Left lung (tissue), 14 donors: ENCODE measurements at places on chromosomes 2 and 18.

GRCh38 chr18:69956665-69957620 is 9.3 kb upstream of the CD226 start:
- DNase-seq = no peak

GRCh38 chr2:130825231-130825965 is 11.3 kb upstream of the ARHGEF4 start:
- no peak for DNase-seq

DNA sequence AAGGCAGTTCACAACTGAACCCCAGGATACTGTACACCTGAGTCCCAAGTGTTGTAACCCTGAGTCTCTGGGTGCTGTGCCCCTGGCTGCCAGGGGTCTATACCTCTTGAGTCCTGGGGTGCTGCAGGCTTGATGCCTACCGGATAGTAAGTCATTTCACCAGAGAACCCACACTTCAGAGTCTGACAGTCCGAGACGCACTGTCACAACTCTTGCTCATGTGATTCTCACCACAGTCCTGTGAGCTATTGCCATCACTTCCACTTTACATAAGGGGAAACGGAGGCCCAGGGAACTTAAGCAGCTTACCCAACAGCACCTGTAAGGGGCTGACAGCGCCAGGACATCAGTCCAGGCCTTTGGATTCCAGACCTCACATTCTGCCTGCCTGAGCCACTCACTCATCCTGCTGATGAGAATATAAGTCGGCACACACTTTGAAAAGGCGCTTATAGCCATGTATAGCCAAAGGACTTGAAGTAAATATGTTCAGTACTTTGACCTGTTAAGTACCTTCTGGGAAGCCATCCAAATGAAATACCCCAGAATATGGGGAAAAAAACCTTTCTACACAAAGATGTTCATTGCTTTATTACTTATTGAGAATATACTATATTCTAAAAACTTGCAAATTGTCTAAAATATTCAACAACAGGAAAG is 180.7 kb upstream of the ID2 start:
- no peak for DNase-seq

DNA sequence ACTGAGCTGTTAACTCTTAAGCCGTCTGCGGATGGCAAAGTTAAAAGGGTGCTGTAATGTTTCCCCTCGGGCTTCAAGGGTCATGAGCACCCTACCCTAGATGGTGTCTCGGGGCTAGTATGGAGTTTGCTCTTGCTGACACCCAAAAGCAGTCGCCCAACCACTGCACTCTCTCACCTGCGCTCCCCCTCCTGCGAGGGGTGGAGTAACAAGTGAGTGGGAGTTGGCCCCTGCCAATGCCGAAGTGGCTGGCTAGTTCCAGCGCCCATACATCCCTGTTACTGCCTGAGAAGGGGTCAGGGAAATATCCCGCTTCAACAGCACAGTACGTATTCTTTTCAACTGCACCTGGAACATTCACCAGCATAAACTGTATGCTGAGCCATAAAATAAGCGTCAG is 47.5 kb downstream of the FAM117B start:
- no peak for DNase-seq

DNA sequence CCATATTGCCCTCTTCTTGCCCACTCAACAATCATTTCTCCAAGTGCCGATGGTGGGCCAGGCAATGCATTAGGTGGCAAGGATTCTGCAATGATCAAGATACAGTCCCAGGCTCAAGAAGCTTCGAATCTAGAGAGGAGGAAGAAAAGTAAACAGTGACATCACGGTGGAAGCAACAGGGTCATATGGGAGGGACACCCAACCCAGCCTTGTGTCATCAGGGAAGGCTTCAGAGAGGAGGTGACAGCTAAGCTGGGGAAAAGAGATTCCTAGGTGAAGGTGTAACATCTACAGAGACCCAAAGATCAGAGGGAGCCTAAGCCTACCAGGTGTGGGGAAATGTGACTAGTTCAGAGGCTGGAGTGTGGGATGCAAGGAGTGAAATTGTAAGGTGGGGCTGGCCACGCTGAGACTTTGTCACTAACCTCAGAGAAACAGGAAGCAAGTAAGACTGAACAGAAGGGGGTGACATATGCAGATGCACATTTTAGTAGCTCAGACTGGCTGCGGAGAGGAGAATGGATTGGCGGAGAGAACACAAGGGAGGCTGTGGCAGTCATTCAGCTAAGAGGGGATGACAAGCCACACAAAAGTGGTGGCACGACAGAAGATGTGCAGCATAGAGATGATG is 104.9 kb downstream of the ANKRD44 start:
- DNase-seq = no peak

GRCh38 chr18:31990823-31991222 is 27.8 kb upstream of the RNF125 start:
- no peak for DNase-seq

GRCh38 chr2:62292190-62292589 is 96.3 kb downstream of the B3GNT2 start:
- DNase-seq = peak; percentile 47

- DNase-seq = no peak
Observed at GRCh38 chr2:120289221-120289906, 36.7 kb downstream of the RALB start.

DNA sequence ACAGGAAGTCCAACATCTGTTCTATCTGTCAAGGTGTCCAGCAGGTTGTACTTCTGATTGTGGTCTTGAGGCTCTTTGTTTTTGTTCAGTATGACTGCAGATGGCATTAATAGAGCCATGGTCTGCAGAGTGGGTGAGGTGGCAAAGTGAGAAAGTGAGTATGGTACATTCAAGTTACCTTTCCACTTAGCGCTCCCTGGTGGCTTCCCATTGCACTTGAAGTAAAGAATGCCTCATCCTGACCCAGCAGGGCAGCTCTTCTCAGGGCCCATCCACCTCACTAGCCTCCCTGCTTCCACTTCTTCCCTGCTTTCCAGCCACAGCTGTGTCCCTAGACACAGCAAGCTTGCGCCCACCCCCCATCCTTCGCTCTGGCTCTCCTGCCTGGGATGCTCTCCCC is 148.0 kb upstream of the ALPP start:
- no peak for DNase-seq

GRCh38 chr2:73028841-73029240 is 42.7 kb downstream of the SFXN5 start:
- DNase-seq = no peak

GRCh38 chr2:220365023-220365422 is 737.6 kb downstream of the SLC4A3 start:
- no peak for DNase-seq

GRCh38 chr18:62289047-62289446 is 36.1 kb upstream of the TNFRSF11A start:
- DNase-seq = no peak

GRCh38 chr2:193895226-193895625 is 1700.5 kb upstream of the TMEFF2 start:
- no peak for DNase-seq

DNA sequence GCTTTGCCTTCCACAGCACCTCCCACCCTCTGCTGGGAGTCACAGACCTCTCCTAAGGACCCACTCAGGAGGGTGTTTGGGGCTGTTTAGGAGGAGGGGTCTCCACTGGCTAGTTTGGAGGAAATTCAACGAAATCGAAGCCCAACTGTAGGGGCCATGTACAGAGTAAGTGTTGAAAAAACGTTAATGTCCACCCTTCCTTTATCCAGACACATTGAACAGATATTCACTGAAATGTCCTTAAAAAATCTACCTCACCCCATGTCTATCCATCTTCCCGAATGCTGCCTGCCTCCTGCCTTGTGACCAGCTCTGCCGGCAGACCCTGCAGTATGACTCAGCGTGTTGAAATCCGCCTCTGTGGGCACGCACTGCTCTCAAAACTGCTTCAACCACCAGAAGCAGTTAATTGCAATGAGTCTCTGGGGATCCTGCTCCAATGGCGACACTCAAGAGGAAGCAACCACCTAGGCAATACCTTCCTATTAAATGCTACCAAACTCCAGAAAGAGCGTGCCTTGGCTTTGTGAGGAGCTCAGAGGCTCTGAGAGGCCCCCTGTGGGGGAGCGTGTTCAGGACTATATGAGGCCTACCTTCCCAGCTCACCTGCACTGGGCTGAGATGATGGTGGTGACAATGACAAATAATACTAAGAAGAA is 61.4 kb upstream of the RTN4 start:
- DNase-seq = peak; percentile 86

DNA sequence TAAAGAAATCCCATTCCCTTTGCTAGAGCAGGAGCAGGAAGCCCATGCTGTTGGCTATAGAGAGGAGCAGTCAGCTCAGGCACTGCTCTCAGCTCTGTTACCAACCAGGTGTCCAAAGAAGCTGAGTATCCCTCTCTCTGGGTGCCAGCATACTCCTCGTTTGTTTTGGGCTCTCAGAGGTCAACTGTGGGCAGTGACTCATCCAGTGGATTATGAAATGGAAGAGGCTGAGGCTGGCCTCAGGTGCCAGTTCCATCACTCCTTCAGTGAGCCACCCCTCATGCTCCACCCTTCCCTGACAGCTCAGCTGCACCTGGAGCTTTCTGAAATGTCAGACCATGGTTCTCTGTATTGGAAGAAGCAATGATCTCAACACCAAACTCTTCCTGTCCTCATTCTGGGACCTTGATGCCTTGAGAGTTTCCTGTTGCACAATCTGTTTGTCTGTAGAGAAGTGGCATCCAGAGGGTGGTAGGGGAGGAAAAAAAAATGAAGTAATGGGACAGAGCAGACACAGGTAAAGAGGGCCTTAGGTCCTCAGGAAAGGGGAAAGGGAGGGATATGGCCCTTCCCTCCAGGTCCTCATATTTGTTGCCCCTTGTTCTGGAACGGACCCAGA is 31.2 kb upstream of the EN1 start:
- DNase-seq = no peak

DNA sequence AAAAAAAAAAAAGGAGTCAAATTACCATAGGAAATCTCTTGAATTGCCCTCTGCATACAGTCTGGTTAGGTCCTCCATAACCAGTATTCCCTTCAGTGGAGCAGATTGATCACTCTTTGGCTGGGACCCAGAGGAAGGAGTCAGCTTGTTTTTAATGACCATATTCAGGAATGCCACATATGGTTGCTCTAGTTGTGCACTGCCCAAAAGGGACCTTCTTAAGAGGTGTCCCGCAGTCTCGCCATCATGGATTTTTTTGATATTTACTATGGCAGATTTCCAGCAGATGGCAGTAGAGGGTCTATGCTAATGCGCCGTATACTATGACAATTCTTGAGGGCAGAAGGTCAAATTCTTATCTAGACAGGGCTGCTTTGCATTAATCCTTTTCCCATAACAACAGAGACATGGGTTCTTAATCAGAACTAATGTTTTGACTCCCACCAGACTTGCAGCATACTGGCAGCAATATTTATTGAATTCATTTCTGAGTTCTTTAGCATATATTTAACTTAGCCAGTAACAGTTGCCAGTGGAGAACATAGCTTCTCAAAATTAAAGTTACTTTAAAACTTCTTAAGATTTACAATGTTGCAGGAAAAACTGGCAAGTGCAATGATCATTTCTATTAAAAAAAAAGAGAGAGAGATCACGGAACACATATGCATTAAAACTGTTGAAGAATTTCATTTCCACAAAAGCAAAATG is 31.8 kb upstream of the INPP4A start:
- peak; percentile 28 for DNase-seq

DNA sequence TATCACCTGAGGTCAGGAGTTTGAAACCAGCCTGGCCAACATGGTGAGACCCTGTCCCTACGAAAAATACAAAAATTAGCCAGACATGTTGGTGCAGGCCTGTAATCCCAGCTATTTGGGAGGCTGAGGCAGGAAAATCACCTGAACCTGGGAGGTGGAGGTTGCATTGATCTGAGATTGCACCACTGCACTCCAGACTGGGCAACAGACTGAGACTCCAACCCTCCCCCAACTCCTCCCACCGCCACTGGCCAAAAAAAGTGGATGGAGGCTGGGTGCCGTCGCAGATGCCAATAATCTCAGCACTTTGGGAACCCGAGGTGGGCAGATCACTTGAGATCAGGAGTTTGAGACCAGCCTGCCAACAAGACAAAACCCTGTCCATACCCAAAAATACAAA is 10.1 kb upstream of the SPIRE1 start:
- no peak for DNase-seq

- DNase-seq = no peak
Observed at GRCh38 chr2:113178891-113179290, 5.1 kb downstream of the PSD4 start.

DNA sequence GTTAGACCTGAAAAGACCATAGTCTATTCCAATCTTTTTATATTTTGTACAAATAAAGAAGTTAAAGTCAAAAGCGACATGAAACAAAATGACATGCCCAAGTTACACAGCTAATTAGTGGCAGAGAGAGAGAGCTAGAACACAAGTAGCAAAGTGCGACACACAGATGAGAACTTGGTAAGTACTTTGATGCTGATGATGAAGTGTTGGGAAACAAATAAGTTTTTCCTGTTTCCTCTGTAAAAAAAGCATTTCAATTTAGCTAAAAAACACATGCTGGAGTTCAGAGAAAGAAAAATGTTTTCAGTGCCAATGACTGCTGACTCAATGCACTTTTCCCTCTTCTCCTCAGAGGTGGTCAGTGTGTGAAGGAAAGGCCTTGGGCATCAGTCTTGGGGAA is 226.9 kb downstream of the PAX3 start:
- no peak for DNase-seq

GRCh38 chr2:71974846-71975245 is 172.8 kb downstream of the CYP26B1 start:
- no peak for DNase-seq

GRCh38 chr2:235603659-235604058 is 109.8 kb downstream of the AGAP1 start:
- no peak for DNase-seq

DNA sequence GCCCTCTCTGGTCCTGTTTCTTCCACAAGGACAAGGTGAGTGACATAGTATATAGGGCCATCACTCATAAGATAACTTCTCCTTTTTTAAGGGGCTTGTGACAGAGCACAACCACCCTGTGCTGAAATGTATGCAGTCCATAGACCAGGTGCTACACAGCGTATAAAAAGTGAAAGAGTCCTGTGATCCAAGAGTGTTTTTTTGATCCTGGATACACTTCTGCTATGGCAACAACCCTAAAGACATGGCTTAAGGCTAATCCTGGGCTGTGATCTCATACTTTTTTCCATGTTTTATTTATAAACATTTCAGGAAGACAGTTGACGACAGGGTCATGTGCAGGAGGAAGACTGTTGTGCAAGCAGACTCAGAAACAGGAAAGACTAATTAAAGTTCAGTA is 400.5 kb upstream of the TCF4 start:
- peak; percentile 43 for DNase-seq

- DNase-seq = peak; percentile 46
Observed at GRCh38 chr2:121689356-121689755, 40.1 kb upstream of the CLASP1 start.

GRCh38 chr2:175935289-175936181 is 66.5 kb downstream of the LNPK start:
- DNase-seq = no peak

DNA sequence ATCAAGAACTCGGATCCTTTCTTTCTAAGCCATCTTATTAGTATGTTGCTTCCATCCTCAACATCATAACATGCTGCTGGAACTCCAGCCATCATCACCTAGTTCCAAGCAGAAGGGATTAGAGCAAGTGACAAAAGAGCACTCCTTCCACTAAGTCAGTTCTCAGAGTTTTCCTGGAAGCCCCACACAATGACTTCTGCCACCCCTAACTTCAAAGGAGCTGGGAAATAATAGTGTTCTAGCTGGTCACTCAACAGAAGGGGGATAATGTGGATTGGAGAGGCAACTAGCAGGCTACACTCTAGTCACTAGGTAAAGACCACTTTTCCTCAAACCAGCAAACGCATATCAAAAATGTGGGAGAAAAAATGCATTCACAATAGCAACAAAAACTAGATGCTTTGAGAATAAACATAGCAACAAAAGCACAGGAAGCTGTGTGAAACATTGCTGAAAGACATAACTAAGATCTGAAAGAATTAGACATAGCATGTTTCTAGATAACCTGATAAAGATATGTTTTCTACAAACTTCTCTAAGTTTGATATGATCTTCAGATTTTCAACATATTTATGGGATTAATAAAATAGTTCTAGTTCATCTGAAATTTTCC is 39.5 kb downstream of the COX7A2L start:
- DNase-seq = no peak
